Occipital lobe (tissue), 3 donors: ENCODE measurements at places on chromosomes 16 and 17. TPM values are rescaled to one million over a fixed set of nuclear protein-coding genes. Genes with fewer than 3 reads are reported as not detected.
A peak's percentile ranks its signal among the peaks of the same experiment; 100 is the strongest.

GRCh38 chr16:89063768-89064320 lies 29.8 kb upstream of the ACSF3 start:
- no peak for DNase-seq

GRCh38 chr17:27601069-27601974 lies 29.7 kb upstream of the LGALS9 start:
- DNase-seq, result peak; percentile 41

- no peak for DNase-seq
Measured at GRCh38 chr16:65658349-65658748, 536.5 kb upstream of the CDH11 start.

GRCh38 chr16:84845496-84846002 lies 25.8 kb downstream of the CRISPLD2 start:
- no peak for DNase-seq

DNA sequence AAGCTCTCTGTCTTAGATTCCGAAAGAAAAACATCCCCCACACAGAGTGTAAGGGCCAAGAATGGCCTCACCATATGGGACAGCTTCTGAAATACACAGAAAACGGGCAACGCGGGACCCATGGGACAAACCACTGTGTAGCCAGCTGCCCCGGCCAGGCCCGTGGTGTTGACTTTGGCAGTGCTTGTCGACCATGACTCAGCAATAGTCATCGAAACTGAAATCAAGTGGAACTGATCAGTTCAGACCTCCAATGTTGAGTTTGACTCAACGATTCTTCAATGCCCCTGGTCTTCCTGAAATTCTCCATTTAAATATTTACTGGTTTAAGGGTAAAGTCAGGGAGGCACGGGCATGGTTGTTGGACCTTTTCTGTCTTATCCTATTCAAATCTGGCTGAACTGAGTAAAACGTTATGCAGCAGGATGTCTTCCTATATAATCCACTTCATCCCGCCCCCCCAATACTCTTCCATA lies 27.5 kb downstream of the ZFHX3 start:
- DNase-seq, result no peak

DNA sequence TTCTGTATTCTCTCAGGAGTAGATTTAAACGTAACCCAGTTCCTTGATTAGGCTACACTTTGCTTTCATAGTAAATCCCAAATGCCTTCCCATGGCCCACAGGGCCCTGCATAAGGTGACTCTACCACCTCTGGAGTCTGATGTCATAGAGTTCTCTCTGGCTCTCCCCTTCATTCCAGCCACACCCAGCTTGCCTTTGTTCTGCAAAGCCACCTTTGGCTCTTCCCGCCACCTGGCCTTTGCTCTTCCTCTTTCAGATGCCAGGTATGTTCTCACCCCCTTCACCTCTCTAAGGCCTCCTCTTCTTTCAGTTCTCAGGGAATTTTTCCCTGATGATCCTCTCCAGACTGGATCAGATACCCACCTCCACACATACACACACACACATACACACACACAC lies 141.3 kb upstream of the HSBP1 start:
- no peak for DNase-seq

GRCh38 chr16:4511441-4512082 lies 27.0 kb downstream of the CDIP1 start:
- no peak for DNase-seq

LASP1 gene
- total RNA-seq, result 49.4 TPM

KRTAP3-1 gene
- not detected for total RNA-seq

NPIPA3 gene
- 0.94 TPM for total RNA-seq

DPEP2 gene
- not detected for total RNA-seq
